ENCODE measurements at places on chromosomes 5 and 9.

DNA sequence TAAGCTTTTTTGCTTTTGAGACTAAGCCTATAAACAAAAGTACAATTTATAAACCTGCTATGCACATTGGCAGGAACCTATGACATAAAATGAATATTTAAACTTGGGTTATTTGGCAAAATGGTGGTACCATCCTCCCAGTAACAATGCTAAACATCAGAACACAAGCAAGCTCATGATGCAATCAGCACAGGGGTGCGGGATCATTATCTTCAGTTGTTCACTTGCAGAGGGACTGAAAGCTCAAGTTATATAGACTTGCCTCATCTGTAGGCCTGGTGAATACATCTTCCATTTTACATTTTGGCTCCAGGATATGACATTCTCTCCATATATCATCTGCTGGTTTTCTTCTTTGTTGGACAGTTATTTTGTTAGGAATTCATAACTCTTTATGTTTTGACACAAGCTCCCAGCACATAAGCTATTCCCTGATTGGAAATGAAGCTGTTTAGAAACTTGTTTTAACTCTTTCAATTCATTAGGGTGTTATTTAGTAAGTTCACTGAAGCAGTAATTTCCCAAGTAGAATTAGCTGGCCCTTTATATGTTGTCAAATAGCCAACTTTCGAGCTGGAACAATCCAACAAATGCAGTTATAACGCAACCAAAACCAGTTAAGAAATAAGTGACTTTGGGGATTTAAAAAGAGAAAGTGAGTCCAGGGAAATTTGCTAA, 124.7 kb upstream of the LIFR start:
- DNase-seq = no peak

GRCh38 chr5:154470947-154471870, 6.8 kb downstream of the HAND1 start:
- no peak for DNase-seq

- no peak for DNase-seq
Observed at GRCh38 chr9:90801241-90801972, at the start of gene SYK. Gene SYK, plus strand, starts transcription at chr9:90801819. Its CDS starts 42,080 bp downstream, at chr9:90843899.

DNA sequence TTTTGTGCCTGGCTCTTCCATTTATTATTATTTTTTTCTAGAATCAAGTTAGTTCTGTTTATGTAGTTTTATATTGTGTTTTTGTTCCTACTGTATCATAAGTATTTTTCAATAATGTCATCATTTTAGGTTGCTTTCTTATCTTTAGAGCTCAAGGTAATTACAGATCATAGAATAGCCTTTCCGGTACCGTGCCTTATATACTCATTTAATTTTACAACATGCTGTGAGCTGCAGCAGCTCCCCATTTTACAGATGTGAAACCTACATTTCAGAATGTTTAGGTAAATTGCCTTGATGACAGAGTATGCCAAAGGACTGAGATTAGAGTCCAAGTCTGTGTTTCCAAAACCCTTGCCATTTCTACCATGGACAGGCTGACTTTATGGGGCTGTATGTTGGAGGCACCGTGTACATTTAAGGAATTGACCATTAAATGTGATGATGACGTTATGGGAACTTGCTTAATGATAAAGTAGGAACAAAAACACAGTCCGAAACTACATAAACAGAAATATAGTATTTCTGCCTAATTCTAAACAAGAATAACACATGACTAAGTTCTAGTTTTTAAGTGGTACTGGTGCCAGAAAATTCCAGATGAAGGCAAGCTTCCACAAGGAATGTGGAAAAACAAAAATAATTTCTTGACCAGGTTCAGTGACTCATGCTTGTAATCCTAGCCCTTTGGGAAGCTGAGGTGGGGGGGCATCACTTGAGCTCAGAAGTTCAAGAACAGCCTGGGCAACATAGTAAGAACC, 97.7 kb downstream of the IQGAP2 start:
- DNase-seq = no peak

DNA sequence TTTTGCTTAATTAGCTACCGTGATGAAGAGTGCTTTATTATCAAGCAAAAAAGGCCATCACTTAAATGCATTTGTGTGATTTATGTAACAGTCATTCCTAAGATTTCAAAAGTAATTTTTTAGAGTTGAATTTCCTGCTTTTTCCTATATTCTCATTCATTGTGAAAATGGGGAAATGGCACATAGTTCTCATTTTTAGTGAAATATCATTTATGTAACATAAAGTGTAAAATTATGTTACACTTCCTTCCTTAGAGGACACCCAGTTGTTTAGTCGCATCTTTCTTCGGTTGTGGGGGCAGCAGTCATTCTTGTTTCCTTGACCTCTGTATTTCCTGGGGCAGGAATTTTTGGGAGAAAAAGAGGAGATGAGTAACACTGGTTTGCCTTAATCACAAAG, 142.8 kb downstream of the MAST4 start:
- no peak for DNase-seq

DNA sequence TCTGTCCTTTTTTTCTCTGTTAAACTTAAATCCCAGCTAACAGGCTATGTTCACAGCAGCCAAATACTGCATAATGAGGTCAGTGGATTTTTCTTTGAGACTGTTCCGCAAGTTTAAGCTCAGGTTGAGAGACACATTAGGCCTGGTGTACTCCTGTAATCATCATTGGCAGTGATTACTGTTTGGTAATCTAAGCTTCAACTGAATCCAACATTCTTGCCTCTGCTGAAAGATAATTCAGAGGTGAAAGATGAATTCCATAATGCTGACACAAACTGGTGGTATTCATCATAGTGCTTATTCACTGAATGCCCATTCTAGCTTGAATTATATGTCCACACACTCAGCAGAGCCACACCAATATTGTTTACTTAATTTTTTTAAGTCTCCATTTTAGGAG, 108.5 kb downstream of the NFIB start:
- peak; percentile 36 for DNase-seq

GRCh38 chr9:120696551-120697230, 17.6 kb downstream of the MEGF9 start:
- no peak for DNase-seq

DNA sequence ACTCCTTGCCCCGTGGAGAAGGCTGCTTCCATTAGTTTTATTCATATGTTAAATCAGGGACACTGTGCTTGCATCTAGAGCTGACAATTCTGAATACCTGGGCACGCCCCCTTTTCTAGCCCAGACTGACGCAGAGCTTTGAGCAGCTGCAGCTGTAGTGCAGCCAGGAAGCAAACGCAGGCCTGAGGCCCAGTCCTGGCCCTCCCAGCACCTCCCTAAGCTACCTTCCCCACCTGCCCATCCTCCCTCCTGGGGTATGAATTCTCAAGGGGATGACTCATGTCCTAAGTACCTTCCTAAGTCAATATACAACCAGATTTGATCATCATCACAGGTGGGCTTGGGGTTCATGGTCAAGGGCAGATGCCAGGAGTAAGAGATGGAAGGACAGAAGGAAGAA, 3.5 kb downstream of the PHF19 start:
- DNase-seq = no peak

DNA sequence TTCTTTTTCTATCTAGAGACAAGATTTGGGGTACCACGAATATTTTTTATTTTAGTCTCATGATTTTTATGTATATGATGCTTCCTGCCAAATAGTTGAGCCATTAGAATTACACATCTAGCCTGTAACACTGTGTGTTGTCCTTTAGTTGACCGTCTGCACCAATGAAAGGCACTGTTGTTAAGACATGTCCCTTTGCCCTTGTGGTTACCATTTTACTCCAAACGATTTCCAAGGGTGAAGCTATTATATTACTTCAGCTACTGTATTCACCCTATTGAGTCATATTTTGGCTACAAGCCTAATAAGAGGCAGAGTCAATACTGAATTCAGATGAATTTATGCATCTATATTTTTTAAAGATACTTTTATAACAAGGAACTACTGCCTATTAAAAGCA, 207.6 kb downstream of the CETN3 start:
- DNase-seq = peak; percentile 3

DNA sequence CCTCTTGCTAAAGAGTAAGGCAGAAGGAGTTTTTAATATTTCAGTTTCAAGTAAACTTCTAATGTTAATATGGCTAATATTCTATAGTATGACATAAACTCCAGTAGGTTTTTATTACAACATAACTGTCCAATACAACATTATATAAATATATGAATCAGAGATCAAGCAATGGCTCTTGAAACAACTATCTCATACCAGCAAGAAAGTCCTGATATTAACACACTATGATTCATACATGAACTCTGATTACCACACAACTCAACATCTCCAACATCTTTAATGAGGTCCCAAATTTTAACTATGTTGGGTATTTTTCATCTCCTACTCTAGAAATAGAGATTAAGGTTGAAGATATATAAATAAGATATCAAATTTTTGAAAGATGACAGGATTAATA, 878.3 kb downstream of the TLE1 start:
- DNase-seq = no peak

DNA sequence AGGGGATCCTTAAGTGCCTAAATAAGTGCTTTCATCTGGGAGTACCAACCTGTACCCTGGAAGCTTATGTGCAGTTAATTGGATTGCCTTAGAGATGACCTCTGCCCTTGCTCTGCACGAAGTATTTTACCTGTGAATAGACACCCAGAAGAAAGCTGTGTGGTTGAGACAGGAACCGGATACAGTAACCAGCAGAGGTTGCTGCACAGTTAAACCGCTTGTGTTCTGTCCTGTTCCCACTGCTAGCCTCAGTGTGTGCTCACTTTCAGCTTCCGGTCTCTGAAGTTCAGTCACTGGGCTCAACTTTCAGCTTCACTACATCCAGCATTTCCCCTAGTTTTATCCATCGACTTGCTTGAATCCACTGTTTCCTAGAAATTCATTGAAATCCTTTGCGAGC, 185.3 kb downstream of the FAM170A start:
- DNase-seq = no peak
